ENCODE measurements at places on chromosomes 7 and 10.
A peak's percentile ranks its signal among the peaks of the same experiment; 100 is the strongest.

DNA sequence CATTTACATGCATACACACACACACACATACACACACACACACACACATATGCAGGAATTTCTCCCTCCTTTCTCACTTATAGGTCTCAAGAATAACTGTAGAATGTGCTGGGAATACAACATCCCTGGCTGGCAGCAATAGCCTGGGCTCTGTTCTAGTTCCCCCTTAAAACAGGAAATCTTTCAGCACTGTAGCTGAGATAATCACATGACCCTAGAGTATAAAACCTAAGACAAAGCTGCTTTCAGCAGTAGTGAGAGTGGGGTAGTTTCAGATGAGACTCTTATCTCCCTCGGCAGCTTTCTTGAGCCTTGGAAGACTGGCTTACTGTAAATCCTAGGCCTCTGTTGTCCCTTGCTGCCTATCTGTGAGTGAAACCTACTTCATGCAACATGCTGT lies 137.4 kb upstream of the AKR1E2 start:
- no peak for DNase-seq

GRCh38 chr10:72006026-72006425 lies 41.8 kb downstream of the CHST3 start:
- DNase-seq: no peak

DNA sequence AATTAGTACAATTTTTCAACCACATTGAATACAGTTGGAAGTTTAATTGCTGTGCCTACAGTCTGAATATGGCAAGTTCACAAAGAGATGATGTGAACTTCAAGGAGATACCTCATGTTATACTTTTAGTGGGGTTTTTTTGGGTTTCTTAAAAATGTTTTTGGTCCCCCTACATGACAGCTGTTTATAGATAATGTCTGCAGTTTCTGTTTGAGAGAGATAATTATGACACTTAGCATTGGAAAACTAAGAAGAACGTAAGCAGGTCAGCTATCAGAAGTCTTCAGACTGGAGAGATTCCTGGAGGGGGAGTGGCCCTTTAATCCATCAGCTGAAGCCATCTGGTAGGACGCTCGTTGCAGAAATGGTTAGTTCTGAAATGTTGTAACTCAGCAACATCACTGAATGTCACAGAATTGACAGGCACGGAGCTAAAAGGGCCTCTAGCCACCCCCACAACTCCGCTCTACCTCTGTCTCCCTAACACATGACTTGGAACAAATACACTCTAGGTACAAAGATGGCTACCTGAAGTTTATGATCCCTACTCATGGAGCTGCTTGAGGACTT lies 29.0 kb downstream of the TIMM23 start:
- no peak for DNase-seq

DNA sequence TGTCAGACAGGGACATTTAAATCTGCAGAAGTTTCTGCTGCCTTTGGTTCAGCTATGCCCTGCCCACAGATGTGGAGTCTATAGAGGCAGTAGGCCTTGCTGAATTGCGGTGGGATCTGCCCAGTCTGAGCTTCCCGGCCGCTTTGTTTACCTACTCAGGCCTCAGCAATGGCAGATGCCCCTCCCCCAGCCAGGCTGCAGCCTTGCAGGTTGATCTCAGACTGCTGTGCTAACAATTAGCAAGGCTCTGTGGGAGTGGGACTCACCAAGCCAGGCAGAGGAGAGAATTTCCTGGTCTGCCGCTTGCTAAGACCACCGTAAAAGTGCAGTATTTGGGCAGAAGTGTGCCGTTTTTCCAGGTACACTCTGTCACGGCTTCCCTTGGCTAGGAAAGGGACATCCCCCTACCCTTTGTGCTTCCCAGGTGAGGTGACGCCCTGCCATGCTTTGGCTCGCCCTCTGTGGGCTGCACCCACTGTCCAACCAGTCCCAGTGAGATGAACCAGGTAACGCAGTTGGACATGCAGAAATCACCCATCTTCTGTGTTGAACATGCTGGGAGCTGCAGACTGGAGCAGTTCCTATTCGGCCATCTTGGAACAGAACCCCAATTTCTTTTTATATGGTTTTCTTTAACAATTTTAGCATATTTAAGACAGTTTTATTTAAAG lies 28.4 kb upstream of the VWDE start:
- DNase-seq: peak; percentile 37

DNA sequence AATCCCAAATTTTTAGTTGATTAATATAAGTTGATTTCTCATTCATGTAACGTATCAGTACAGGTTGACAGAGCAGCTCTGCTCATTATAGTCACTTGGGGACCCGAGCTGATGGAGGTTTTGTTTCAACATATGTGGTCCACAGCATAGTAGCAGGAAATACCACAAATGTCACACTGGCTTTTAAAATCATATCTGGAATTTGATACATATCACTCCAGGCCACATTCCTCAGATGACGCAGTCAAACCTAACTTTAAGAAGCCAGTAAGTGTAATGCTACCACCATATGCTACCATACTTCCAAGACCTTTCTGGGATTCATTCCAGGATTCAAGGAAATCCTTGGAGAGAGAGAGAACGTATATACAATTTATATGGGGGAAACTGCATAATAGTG lies 156.3 kb downstream of the PHF14 start:
- no peak for DNase-seq

DNA sequence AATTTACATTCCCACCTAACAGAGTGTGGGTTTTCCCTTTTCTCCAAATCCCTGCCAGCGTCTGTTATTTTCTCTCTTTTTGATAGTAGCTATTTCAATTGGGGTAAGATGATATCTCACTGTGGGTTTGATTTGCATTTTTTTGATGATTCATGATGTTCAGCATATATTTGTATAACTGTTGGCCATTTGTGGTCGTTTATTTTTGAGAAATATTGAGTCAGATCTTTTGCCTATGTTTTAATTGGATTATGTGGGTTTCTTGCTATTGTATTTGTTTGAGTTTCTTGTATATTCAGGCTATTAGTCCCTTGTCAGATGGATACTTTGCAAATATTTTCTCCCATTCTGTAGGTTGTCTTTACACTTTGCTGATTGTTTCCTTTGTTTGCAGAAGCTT lies 193.8 kb downstream of the ABCA13 start:
- no peak for DNase-seq

GRCh38 chr7:10439027-10439426 lies 534.6 kb upstream of the PHF14 start:
- DNase-seq: no peak

GRCh38 chr7:130982651-130983050 lies 248.6 kb upstream of the KLF14 start:
- no peak for DNase-seq

- DNase-seq: no peak
These were observed 74.8 kb downstream of the CDK6 start for GRCh38 chr7:92761391-92762097.

- DNase-seq: peak; percentile 63
These were observed 333.9 kb downstream of the AUTS2 start for GRCh38 chr7:69932034-69932628.

DNA sequence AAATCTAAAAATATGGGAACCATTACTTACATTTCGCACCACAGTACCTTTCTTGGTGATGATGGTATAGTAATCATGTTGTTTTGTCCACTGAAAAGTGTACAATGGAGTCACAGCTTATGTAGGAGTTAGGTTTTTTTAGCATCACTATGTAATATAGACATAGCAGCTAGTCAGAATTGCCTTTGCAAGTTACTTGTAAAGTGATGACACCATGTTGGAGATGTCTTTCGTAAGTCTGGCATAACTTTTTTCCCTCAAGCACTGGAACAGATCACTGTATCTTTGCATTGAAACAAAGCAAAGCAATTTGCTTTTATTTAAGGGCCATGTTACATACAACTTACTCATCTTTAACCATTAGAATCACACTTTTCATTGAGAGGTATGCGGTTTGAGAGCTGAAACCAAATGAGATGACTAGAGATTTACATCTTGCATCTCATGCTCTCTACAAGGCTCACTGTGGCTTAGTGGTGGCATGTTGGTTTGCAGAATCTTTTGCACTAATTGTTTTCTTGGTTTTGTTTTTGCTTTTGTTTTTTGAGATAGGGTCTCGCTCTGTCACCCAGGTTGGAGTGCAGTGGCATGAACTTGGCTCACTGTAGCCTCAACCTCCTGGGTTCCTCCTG lies 18.3 kb downstream of the UBN2 start:
- DNase-seq: no peak

- peak; percentile 51 for DNase-seq
These were observed 80.8 kb upstream of the RHOBTB1 start for GRCh38 chr10:61024856-61025201.

DNA sequence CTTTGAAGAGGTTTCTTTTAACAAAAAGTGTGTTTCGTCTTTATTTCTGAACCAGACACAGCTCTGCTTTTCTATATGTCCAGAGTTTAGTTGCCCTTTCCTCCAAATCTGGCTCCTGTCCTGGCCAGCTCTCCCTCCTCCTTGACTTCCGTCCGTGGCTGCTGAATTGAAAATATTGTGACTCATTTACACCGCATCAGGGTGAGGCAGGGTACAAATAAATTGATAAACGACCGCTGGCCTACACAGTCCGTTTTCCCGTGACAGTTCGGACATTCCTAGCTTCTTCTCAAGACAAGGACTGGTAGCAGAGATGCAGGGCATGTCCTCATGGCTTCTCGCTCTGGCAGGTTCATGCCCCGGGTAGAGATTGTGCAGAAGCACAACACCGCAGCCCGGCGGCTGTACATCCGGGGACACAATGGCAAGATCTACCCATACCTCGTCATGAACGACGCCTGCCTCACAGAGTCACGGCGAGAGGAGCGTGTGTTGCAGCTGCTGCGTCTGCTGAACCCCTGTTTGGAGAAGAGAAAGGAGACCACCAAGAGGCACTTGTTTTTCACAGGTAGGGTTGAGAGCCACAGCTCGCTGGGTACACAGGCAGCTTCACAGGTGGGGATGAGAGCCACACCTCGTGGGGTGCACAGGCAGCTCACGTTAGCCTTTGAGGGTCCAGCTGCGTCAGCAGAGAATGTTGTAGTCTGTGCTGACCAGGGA lies 126.6 kb downstream of the TRRAP start:
- DNase-seq: no peak

- peak; percentile 23 for DNase-seq
These were observed 113.4 kb downstream of the JAZF1 start for GRCh38 chr7:28067171-28067570.

GRCh38 chr7:80047856-80048459 lies 86.7 kb upstream of the GNAI1 start:
- peak; percentile 48 for DNase-seq

- peak; percentile 86 for DNase-seq
These were observed 240.2 kb upstream of the INHBA start for GRCh38 chr7:41943094-41943577.

DNA sequence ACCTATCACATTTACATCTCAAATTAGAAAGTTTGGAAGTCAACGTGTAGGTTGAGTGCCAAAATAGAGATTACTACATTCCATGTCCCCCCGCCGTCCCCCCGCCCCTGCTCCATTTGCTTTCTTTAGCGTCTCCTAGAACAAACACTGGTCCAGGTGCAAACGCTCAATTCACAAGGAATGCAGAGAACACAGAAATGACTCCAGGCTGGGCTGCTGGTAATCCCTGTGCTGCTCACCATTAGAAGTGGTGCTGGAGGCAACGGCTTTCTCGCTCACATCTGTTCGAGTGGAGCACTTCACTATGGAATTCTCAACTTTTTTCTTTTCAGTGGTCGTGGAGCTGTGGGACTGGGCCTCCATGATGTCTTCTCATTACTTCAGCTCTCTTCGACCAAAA lies 14.1 kb downstream of the GLI3 start:
- DNase-seq: no peak

Data from GM23248 (cell line).